NCI-H2171 (cell line): ENCODE measurements at places on chromosomes 11 and 22.

DNA sequence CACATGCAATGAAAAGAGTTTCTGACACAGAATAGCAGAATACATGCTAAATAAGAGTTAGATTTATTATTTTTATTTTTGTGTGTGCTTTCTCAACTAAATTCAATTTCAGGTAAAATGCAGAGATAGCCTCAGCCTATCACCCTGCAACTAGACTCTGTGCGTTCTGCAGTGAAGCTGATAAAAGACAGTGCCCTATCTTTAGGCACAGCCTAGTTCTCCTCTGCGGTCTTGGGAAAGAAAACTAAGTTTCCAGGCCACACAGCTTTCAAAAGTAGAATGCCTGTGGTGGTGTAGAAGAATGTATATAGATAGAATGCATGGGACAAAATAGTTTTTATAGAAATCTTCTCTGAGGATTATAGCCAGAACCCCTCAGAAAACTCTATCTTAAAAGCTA is 12.0 kb upstream of the MMP1 start:
- no peak for DNase-seq

DNA sequence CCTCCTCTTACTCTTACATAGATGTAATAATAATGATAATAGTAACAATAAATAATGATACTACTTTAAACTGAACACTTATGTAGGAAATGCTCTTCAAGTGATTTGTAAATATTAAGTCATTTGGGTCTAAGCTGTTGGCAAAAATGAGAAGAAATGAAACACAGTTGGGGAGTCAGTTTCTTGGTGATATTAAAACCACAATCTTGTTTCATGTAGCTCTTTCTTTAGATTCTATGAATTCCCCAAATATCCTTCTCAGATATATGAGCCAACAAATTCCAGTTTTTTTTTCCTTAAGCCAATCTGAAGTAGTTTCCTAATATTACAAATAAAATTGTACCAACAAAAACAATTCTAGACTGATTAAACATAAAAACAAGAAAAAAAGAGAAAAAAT is 1115.6 kb upstream of the CNTN5 start:
- DNase-seq: no peak

GRCh38 chr11:121936781-121937447 is 179.1 kb downstream of the BLID start:
- DNase-seq: no peak

- no peak for DNase-seq
Measured at GRCh38 chr11:120715239-120715638, 203.7 kb downstream of the GRIK4 start.

DNA sequence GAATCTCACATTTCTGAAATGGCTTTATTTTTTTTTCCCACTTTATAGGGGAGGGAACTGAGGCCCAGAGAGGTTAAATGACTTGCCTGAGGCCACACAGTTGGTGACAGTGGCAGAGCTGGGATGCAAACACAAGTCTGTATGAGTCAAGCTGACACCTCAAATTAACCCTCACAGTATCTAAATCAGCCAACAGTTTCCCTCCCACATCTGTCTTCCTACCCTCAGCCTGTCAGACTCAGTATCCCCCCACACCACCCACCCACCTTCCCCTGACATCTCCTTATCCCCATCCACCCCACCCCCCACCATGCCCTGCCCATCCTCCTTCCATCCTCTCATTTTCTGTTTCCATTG is 95.2 kb downstream of the TP53I11 start:
- DNase-seq: no peak

GRCh38 chr11:76701294-76702040 is 30.9 kb upstream of the LRRC32 start:
- DNase-seq: no peak

GRCh38 chr11:46522682-46523281 is 71.0 kb downstream of the AMBRA1 start:
- DNase-seq: no peak

DNA sequence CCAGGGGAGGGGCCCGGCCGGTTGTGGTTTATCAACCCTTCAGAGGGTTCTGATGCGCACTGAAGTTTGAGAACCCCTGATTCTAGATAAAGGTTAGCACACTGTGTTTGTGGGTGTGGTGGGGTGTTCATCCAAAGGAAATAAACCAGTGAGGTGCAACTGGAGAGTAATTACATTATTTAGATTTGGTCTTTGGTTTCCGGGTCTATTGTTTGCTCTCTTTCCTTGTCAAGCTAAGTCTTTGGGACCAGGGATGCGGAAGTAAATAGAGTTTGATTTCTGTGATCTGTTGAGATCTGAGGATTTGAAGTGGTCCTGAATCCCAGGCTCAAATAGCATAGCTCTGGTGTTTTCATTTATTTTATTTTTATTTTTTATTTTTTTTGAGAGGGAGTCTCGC is 50.5 kb upstream of the CLMP start:
- DNase-seq: no peak

GRCh38 chr11:78927511-78927910 is 352.8 kb upstream of the NARS2 start:
- no peak for DNase-seq

DNA sequence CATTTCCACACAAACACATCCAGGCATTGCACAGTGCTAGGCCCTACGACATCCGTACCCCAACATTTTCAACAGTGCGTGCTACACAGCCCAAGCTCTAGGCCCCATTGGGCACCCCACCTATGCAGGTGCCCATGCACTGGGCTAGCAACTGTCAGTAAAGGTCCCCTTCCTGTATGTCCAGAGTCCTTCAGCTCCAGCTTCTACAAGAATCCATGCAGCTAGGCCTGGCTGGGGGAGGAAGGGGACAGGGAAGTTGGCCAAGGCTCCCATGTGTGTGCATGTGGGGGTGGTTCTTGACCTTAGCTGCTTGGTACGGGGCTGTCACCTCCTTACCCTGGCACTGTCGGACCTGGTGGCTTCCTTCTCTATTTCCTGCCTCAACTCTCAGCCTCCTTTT is 1.3 kb downstream of the B3GAT1 start:
- DNase-seq: no peak
